ENCODE measurements at places on chromosomes 6 and 20.

GRCh38 chr20:1845701-1846100 lies 49.5 kb upstream of the SIRPA start:
- no peak for DNase-seq

DNA sequence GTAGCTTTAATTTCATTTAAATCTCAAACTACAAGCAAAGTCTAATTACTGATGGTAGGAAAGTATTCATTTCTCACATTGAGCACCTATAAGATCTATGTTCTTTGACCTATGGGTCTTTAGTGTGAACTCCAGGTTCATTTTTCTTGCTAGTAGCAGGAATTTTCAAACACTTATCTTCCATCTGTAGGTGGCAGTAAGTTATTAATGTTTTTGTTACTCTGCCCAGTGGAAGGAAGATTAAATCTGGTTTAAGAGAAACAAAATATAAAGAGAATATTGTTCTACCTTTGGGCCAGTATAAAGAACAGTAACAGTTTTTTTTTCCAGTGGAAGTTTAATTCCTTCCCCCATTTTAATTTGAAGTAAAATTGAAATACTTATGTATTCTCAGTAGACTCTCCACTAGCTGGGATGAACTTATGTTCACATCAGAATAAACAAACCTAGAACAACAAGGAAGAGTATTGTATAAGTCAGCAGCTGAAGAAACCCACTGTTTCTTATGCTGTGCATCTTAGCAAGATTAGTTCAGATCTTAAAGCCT lies 328.2 kb downstream of the PHF3 start:
- DNase-seq, result peak; percentile 18

DNA sequence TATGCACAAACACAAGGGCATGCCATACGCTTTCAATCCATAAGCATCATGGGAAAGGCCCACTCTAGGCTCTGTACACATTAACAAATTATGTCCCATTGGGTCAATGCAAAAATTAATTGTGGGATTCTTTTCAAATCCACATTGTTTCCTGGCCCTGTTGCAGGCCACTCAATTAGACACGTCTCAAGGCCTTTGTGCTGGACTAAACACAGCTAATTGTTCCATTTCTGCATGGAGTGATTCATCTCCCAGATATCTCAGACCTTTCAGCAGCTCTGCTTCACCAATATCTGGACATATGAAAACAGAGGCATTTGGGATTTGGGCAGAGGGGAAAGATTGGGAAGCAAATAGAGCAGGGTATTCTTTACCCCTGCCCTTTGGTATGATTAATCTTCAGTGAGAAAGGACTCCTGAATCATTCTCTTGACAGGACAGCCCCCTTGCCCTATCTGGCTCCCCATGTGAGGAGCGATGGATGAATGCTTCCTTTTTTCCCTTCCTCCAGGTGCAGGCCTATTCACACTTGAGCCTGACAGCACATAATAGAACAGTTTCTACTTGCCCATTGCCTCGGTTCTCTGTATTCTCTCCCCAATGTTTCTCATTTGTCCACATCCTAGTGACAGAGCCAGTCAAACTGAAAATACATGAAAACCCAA lies 547.6 kb downstream of the HAO1 start:
- no peak for DNase-seq

GRCh38 chr6:170234419-170234818 lies 56.5 kb downstream of the DLL1 start:
- no peak for DNase-seq

DNA sequence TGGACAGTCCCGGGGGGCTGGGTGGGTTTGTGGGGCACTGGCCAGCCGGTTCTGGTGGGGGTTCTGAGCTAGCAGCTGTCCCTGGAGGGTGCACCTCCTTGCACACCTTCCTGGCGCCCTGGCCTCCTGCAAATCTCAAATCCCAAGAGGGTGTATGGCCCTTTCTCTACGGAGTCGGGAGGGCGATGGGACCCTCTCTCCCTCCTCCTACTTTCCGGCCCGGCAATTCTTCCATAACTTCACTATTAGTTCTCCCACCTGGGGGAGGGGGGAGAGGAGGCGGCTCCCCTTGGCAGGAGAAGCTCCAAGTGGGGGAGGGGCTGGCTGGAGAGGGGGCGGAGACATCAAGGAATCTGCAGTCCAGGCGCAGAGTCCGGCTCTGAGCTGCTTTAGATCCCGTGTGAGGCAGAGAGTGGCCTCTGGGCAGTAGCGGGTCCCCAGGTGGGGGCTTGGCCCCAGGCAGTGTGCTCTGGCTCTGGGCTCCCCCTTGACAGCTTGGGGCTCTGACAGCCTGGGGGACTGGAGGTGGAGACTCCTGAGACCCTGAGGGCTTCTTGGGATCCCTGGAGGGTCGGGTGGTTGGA lies 1.4 kb upstream of the LAMA5 start:
- no peak for DNase-seq

GRCh38 chr6:127464161-127464880 lies 5.1 kb upstream of the KIAA0408 start:
- DNase-seq, result no peak

GRCh38 chr20:1798982-1799381 lies 96.2 kb upstream of the SIRPA start:
- DNase-seq, result no peak

GRCh38 chr6:112231594-112232060 lies 22.7 kb downstream of the LAMA4 start:
- no peak for DNase-seq

GRCh38 chr6:56072856-56073255 lies 174.5 kb downstream of the COL21A1 start:
- DNase-seq, result no peak

- DNase-seq, result no peak
Measured at GRCh38 chr20:3307078-3307477, 68.1 kb upstream of the SLC4A11 start.

DNA sequence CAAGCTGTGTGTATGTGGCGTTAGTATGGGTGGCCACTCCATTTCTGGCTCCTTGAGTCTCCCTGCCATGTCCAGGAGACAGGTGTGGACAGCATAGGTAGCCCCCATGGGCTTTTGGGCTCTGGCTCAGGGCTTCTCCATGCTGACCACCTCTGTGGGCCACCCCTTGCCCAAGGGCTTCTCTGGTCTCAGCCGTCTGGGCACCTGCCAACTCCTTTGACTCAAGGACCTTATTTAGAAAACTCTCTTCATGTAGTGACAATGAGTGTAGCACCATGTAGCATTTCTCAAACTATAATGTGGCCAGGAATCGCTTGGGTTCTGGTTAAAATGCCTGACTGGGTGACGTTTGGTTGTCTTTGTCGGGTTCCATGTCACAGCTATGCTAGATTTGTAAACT lies 5.1 kb upstream of the GTSF1L start:
- DNase-seq, result no peak

- DNase-seq, result peak; percentile 58
Measured at GRCh38 chr6:30060606-30061091, 416 bp upstream of the POLR1H start.

GRCh38 chr6:126117251-126117650 lies 130.9 kb downstream of the TRMT11 start:
- no peak for DNase-seq

- DNase-seq, result no peak
Measured at GRCh38 chr6:1708122-1708521, 98.4 kb downstream of the FOXC1 start.

- no peak for DNase-seq
Measured at GRCh38 chr6:11900662-11901598, 111.2 kb upstream of the HIVEP1 start.

- no peak for DNase-seq
Measured at GRCh38 chr6:42599558-42599957, 35.7 kb downstream of the UBR2 start.

- DNase-seq, result no peak
Measured at GRCh38 chr20:49403012-49403411, 79.5 kb downstream of the KCNB1 start.

DNA sequence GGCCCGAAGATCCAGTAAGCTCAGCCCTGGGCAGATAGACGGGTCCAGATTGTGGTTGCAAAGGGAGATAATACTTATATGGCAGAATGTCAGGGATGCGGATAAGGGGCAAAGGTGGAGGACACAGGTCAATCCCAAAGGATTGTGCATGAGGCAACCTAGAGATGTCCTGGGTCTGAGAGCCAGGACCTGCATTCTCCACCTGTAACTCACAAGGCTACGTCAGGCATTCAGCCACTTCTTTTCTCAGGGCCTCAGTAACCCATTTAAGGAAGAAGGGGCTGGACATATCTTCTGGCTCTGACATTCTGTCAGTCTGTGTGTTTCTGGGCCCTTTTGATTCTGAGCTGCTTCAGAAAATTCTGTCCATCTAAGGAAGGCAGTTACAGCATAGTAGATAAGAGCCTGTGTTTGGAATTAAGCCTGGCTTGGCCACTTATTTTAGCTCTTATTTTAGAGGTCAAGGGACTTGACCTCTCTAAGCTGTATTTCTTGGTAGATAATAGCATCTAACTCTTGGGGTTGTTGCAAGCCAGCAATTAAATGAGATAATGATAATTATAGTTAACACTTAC lies 40.2 kb downstream of the CNBD2 start:
- DNase-seq, result no peak

DNA sequence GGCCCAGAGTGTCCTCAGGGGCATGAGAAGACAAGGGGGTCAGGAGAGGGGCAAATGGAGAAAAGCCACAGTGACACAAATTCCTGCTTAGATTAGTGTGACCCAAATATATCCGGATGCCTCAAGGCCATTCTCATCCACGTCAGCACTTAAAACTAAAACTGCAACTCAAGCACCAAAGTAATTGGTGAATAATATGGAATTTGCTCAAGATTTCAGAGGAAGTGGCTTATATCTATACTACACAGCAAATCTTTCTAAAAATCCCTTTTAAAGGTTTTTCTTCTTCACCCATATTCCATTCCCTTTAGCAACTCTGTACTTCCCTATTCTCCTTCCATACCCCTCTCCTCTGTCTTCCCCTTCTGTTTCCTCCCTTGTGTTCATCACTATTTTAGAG lies 15.2 kb downstream of the DEF6 start:
- DNase-seq, result no peak

DNA sequence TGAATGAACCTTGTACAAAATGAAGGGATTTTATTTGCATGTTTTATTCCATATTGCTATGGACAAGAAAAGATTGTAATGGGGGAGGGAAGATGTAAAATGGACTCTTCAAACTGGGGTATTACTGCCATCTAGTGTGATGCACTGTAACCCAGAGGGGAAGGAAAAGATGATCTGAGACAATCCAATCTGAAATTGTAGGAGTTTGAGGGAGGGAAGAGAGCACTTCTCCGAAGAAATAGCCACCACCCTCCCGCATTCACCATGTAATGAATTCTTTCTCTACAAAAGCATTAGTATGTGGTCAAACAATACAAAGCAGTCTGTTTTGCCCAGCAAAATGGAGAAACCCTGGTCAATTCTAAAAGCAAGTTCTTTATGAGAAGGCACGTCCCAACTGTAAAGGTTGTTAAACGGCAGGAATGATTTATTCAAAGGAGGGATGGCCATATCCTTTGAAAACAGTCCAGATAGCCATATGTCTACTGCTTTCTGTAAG lies 679.5 kb upstream of the NRSN1 start:
- peak; percentile 30 for DNase-seq

DNA sequence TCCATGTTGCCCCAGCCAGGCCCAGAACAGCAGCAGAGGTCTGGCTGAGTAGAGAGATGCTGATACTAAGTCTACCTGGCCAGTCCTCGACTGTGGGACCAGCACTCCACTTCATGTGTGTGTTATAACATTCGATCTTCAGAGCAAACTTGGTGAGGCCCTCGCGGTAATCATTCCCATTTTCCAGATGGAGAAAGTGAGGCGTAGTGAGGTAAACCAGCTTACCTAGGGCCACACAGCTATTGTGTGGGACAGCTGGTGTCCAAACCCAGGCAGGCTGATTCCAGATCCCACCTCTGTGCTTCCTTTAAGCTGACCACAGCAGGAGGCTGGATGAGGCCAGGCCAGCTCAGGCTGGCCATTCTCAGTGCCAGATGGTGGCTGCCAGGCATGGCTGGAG lies 47.7 kb upstream of the SLC32A1 start:
- no peak for DNase-seq

DNA sequence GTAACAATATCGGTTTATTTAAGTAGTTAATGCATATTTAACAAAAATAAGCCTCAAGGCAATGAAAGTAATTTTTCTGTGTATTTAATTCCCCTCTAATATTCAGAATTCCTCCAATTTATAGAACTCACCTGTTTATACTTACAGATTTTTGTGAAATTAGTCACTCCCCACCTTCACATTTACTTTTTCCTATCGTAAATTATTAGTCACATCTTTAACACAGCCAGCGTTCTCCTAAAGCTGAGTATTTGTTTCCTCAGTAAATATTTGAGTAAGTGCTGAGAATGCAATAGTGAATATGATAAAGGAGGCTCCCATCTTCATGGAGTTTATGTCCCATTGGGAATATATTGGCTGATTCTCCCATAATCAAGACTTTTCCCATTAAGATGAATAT lies 88.0 kb downstream of the SYCP2 start:
- no peak for DNase-seq

DNA sequence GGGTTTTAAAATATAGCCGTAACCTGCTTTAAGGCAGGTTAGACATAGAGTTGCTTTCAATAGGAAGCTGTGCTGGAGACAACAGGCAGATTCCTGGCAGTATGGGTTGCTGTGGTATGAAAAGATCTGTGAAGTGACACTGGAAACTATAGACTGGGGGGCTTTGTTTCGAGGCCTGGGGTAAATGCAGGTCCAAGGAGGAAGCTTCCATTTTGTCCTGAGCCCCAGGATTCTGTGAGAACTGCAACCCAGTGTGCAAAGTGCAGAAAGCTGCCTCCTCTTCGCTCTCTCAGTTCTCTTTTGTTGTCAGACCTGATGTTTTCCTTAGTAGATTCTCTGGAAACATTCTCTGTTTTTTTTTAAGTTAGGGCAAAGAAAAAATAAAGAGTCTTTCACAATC lies 86.9 kb downstream of the LYRM4 start:
- no peak for DNase-seq

DNA sequence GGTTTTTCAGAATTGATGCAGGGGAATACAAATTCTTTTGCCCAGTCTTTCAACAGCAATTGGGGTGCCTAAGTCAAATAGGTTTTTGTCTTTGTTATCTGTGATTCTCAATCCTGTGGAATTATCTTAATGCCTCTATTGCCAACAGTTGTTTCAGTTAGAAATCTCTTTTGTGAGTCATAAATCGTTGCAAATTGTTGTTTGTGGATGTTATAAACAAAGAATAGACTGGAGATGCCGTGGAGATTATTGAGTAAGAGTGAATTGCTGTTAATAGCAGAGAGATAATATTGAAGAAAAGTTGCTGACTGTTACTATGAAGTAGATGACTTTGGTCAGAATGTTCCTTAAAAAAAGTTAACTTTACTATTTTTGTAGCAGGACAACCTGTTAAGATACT lies 63.7 kb upstream of the POPDC3 start:
- DNase-seq, result no peak

- DNase-seq, result no peak
Measured at GRCh38 chr20:54255157-54255556, 47.3 kb downstream of the PFDN4 start.

- no peak for DNase-seq
Measured at GRCh38 chr6:102759415-102759814, 1365.9 kb downstream of the GRIK2 start.

DNA sequence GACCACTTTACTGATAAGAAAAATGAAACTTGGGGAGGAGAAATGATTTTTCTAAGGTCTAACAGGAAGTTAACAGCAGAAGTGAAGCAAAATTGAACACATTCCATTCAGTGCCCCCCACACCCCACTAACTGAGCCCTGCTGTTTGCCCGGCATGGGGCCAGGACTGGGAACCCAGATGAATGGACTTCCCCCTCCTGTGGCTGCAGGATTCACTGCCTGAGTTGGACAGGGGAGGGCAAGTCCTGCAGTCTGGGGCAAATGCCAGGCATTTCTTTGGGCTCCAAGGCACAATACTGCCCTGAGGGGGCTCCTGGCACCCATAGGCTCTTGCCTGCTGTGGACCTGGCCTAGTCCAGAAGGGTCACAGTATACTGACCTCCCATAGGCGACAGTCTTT lies 28.3 kb downstream of the FYN start:
- DNase-seq, result no peak

- DNase-seq, result no peak
Measured at GRCh38 chr6:152976749-152977148, 6.1 kb downstream of the FBXO5 start.

Measured in D341Med (cell line).